Progenitor cell of endocrine pancreas (in vitro differentiated cells): ENCODE measurements at places on chromosomes 11 and 22. TPM values are rescaled to one million over a fixed set of nuclear protein-coding genes. Genes with fewer than 3 reads are reported as not detected.

DNA sequence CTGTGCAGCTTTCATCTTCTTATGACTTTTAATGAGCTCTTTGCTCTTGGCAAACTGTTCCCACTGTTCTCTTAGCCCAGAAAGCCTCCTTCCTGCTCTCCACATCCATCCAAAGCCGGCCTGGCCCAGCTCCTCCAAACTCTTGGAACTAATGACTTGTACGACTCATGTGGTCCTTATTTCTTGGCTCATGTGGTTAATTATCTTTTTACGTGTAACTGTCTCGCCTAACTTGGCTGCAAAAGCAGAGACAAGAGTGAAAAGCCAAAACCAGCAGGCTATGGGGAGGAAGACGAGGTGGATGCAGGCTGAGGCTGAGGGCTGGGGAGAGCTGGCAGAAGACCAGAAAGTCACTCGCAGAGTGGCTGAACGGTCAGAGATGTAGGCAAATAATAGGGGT is 5.5 kb downstream of the CSNK2A3 start:
- no peak overlapping the region for H3K4me3 ChIP-seq
- H3K36me3 ChIP-seq = no peaks in the 10 kb centered on the region
- H3K27ac ChIP-seq = peak overlapping the region; percentile 68
- peaks cover 5% of the 10 kb centered on the region for H3K4me1 ChIP-seq
- H3K27me3 ChIP-seq = peaks cover 3% of the 10 kb centered on the region

The SCN4B gene
- total RNA-seq = 0.16 TPM in 1 of 2 replicates, not detected in the other

- H3K4me3 ChIP-seq = no peak overlapping the region
- H3K27ac ChIP-seq = no peak overlapping the region
- peaks cover 2% of the 10 kb centered on the region for H3K36me3 ChIP-seq
- peaks cover 32% of the 10 kb centered on the region for H3K27me3 ChIP-seq
These were observed 114.9 kb downstream of the KCNQ1 start for GRCh38 chr11:2559527-2560311.

The SLC17A6 gene
- total RNA-seq = 0.20 TPM in 1 of 2 replicates, not detected in the other

The GAS2 gene
- total RNA-seq = 14.5 and 16.0 TPM in 2 replicates

- H3K27ac ChIP-seq = peak overlapping the region; percentile 96
- no peak for DNase-seq
- peak overlapping the region; percentile 91 for H3K4me3 ChIP-seq
- H3K4me1 ChIP-seq = peaks cover 18% of the 10 kb centered on the region
- H3K36me3 ChIP-seq = peaks cover 1% of the 10 kb centered on the region
These were observed 948 bp upstream of the MRTFA start for GRCh38 chr22:40637183-40638150.
